ENCODE measurements at places on chromosomes 2 and 18.

GRCh38 chr2:88557290-88557689, 70.0 kb downstream of the EIF2AK3 start:
- DNase-seq, result no peak

- no peak for DNase-seq
These were observed 68.9 kb downstream of the CYB5A start for GRCh38 chr18:74222710-74223494.

DNA sequence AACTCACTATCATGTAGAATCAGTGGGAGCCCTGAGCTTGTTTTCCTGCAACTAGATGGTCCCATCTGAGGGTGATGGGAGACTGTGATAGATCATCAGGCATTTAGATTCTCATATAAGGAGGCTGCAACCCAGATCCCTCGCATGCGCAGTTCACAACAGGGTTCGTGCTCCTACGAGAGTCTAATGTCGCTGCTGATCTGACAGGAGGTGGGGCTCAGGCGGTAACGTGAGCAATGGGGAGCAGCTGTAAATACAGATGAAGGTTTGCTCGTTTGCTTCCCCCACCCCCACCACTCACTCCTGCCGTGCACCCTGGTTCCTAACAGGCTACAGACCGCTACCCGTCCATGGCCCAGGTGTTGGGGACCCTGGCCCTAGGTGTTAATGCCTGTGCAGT, 113.6 kb downstream of the RNF144A start:
- no peak for DNase-seq

GRCh38 chr2:175807031-175807873, 194.8 kb downstream of the LNPK start:
- no peak for DNase-seq

DNA sequence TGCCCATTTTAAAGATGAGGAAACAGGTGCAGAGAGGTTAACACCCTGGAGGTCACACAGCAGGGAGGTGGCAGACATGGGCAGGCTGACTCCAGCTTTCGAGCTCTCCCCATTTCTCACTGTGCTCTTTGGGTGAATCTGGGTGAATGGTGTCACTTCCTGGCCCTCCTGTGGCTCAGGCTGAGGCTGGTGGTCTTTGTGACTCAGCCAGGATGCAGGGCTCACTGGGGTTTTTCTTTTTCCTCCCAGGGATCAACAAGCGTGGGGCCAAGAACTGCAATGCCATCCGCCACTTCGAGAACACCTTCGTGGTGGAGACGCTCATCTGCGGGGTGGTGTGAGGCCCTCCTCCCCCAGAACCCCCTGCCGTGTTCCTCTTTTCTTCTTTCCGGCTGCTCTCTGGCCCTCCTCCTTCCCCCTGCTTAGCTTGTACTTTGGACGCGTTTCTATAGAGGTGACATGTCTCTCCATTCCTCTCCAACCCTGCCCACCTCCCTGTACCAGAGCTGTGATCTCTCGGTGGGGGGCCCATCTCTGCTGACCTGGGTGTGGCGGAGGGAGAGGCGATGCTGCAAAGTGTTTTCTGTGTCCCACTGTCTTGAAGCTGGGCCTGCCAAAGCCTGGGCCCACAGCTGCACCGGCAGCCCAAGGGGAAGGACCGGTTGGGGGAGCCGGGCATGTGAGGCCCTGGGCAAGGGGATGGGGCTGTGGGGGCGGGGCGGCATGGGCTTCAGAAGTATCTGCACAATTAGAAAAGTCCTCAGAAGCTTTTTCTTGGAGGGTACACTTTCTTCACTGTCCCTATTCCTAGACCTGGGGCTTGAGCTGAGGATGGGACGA, 13.2 kb downstream of the ITM2C start:
- peak; percentile 40 for DNase-seq

DNA sequence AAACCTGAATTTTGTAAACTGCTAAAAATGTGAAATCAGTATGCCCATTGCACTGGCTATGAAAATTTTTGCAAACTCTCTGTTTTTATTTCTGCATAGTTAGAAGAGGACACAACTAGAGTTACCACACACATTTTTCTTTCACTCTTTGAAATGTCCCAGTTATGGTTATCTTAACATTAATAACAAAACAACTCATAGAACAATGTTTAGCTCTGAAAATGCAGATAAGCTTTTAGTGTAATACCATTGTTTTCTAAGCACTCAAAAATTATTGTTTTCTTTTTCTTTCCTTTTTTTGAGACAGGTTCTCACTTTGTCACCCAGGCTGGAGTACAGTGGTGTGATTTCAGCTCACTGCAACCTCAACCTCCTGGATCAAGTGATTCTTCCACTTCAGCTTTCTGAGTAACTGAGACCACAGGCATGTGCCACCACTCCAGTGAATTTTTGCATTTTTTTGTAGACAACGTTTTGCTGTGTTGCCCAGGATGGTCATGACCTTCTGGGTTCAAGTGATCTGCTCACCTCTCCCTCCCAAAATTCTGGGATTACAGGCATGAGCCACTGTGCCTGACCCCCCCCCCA, 1204.5 kb upstream of the ZEB2 start:
- DNase-seq, result no peak

DNA sequence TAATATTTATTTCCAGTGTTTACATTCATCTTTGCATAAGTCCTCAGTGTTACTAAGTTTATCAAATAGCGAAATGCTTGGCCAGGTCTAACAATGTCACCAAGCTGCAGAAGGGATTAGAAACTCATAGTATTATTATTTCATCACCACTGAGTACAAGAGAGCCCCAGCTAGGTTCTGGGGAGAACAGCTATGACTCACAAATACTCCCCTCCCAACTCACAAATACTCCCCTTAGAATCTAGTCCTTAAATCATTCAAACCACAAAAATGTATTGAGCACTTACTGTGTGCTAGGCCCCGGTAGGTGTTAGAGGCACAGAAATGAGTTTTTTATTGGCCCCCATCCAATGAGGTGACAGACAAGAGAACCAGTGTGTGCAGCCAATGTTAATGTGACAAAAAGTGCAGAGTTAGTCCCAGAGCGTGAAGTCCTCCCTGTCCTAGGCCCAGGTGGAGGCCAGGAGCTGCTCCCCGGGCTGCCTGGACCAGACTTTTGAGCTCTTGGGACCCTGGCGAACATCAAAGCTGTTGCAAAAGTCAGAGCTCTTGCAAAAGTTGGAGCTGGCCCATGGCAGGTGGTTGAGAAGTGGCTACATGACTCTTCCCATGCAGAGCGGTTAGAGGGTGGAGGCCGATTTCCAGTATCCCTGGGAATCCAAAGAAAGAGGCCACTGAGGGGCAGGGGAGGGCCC, 9.8 kb downstream of the STEAP3 start:
- no peak for DNase-seq

DNA sequence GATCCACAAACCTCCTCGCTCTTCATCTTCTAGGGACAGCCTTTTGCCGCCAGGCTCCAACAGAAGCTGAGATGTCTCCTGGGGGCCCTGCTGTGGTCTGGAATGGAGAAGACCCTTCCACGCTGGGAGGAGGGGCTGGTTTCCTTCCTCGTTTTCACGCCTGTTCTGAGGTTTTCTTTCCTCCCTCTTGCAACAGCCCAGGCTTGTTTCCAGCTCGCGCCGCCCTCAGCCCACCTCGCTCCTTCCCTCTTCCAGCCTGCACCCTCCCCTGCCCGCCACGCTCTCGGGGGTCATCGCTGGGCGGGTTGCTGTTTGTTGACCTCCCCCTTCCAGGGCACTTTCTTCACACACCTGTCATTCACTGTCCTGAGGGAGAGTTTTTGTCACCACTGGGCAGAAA, 55.4 kb downstream of the VAPA start:
- DNase-seq, result no peak

All from activated naive CD4-positive, alpha-beta T cell treated with anti-CD3 and anti-CD28 coated beads, Interleukin-2, amount 10 ng/mL, durations not matched to agents 7 days and 5 days (primary cell).